ENCODE measurements at places on chromosomes 13 and 19.

GRCh38 chr19:30006207-30006606 lies 64.2 kb downstream of the URI1 start:
- DNase-seq: no peak

DNA sequence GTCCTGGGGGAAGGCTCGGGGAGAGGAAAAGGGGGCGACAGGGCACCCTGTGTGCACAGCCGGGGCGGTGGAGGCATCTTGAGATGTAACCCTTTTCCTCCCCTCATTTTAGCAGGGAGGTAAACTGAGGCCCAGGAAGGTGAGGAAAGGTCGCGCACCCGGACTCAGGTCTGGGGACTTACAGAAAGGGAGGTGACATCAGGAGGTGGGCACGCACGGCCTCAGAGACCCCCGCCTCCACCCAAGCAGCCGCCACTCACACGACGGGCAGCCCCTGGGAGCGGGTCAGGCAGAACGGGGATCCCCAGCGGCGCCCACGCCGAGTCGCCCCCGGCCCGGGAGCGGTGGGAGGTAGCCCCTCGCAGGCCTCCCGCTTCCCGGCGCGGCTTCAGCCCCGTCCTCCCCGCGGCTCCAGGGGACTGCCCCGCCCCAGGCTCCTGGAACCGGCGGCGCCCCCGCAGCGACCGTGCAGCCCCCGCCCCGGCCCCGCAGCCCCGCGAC lies 477 bp downstream of the PIP5K1C start:
- DNase-seq: peak; percentile 69

GRCh38 chr13:19957320-19958154 lies 990 bp upstream of the ZMYM2 start:
- DNase-seq: peak; percentile 92

DNA sequence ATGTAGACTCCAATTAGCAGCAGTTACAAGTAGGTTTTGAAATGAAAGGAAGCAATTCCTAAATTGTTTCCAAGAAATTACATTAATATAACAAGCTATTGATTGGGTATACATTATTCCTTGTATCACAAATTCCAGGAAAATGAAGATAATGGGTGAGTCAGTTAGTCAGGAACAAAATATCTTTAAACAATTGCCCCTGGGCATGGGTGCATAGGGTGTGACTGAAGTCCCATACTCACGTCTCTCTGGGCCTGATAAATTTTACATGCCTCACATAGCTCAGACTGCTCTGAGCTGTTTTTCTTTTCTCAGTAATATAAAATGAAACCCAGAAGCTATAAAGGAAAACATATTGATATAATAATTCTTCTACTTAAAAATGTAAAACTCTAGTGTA lies 87.8 kb downstream of the FNDC3A start:
- no peak for DNase-seq

DNA sequence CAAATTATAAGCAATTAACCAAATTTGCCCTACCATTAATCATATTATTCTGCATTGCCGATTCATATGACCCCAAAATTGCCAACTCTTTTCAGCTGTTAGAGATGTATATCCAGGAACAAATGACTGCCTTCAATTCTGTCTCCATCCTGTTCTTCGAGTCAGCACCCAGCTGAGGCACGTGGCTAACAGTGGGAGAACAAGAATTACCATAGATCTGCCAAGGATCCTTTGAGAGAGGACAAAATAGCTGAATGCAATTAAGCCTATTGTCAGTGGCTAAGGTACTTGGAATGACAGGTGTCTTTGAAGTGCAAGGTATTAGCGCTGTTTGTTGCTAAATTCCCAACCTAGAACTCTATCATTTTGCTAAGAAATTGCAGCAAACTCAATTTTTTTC lies 426.1 kb downstream of the TSHZ3 start:
- DNase-seq: no peak

DNA sequence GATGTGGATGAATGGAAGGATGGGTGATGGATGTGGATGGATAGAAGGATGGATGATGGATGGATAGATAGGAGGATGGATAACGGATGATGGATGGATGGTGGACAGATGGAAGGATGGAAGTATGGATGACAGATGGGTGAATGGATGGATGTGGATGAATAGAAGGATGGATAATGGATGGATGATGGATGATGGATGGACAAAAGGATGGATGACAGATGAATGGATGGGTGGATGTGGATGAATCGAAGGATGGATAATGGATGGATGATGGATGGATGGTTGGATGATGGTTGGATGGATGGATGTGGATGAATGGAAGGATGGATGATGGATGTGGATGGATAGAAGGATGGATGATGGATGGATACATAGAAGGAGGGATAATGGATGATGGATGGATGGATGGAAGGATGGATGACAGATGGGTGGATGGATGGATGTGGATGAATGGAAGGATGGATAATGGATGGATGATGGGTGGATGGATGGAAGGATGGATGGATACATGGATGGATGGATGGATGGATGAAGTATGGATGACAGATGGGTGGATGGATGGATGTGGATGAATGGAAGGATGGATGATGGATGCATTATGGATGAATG lies 39.3 kb downstream of the TMEM255B start:
- no peak for DNase-seq

DNA sequence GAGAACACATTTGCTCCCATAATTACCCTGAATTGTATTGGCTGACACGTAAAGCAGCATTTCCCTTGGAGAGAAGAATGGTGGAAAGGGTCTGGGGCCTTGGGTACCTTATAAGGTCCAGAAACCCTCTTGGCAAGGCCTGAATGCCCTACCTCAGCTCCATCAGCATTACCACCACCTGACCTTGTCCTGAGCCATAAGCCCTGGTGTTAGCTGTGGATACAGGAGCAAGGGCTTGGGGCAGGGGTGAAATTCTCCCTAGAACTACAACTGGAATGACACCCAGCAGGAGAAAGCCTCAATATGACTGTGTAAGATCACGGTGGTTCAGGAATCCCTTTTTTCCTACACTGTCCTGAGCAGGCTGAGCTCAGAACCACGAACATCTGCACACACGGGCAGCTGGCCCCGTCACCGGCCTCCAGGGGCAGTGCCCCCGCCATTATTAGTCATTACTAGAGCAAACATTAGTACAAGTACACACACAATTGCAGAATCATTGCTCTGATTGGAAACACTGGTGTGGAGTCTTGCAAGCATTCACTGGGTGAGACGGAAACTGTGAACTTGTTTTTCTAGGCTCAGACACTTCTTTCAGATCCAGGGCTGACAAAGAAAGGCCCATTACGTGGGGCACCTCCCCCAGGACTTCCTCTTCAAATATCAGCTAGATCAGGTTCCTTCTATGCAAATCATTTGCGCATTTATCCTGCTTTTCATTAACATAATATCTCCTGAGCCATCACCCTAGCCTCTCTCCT lies 26.8 kb upstream of the MTIF3 start:
- DNase-seq: peak; percentile 68

DNA sequence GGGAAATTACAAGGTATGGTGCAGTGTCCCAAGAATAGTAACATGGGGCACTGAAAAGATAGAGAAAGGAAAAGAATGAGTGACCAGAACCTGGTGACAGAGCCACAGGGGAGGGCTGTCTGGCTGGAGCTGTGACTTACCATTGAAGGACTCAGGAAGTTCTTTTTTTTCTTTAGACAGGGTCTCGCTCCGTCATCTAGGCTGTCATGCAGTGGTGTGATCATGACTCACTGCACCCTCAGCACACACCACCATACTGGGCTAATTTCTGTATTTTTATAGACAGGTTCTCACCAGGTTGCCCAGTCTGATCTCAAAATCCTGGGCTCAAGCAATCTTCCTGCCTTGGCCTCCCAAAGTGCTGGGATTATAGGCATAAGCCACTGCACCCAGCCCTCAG lies 8.8 kb upstream of the CPB2 start:
- DNase-seq: no peak

DNA sequence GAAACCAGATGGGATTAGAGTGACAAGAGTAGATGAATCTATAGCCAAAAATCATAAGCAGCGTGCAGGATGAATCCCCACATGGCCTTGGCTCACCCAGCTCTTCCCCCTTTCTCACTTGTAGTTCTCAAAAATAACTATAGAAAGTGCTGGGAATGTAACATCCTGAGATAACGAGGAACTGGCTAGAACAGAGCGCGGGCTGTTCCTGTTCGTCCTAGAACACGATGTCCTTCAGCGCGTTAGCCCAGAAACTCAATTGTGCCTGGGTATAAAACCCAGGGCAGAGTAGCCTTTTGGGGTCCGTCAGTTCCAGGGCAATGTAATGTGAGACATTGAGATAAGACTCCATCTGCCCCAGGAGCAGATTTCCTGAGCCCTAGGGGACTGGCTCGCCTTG lies 326.2 kb downstream of the TSHZ3 start:
- no peak for DNase-seq

DNA sequence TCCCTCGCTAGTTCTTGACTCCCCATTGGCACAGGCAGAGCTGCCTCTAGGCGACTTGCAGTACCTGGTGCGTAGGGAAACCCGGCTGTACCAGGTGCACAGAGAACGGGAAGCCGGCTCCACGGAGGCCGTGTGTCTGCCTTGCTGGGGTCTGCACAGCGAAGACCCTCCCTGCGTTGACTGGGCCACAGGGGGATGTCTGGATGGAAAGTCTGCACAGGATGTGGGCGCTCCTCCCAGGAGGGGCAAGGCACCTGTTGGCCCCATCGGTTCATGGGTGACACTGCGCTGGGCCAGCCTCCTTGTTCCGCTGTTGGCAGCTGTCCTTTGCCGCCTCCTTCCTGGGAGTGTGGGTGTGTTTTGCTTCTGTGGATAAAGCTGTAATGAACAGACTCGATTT lies 138.3 kb downstream of the TEX29 start:
- DNase-seq: no peak

DNA sequence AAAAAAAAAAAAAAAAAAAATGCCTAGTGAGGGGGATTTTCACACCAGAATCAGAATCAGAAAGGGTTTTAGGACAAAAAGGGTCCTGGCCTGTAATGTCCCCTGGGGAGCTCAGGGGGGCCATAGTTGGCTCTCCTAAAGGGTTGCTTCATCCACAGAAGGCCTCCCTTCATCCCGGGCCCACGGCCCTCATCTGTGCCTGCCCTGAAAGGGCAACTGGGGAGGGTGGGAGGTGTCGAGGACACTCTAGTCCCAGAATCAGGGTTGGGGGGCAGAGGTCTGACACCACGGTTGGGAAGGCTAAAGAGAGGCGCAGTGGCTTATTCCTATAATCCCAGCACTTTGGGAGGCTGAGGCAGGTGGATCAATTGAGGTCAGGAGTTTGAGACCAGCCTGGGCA lies 22.5 kb upstream of the ZNRF4 start:
- DNase-seq: no peak

- DNase-seq: no peak
Measured at GRCh38 chr13:45325806-45326205, 15.2 kb downstream of the TPT1 start.

DNA sequence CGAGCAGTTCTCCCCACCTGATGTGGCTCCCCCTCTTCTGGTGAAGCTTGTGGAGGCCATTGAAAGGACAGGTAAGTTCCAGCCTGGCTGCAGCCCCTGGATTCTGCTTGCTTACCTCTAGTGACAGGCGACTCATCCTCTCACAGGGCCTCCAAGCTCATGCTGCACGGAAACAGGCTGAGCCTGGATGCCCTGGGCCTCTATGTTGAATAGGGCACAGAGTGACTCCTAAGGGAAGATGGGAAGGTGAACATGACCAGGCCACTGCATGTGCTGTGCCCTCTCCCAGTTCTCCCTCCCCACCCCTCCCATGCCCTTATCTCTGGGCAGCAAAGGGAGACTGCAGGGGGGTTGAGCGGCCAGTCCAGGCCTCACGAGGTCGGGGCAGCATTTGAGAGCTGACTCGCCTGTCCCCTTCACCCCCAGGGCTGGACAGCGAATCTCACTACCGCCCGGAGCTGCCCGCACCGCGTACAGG lies 7.6 kb downstream of the PIK3R2 start:
- DNase-seq: no peak

DNA sequence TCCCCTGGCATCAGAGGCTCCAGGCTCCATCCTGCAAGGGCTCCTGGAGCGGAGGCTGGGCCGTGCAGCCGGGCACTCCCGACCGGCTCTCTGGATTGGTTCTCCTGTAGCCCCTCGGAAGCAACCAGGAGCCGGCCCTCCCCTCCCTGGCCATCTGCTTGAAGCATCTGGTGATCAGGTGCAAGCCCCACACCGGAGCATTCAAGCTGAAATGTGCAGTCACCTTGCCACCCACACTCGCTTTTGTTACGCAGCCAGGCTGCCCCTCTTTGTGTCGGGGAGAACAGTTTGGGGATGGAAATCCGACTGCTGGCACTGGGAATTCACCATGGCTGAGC lies 258.8 kb downstream of the ZNF536 start:
- no peak for DNase-seq

DNA sequence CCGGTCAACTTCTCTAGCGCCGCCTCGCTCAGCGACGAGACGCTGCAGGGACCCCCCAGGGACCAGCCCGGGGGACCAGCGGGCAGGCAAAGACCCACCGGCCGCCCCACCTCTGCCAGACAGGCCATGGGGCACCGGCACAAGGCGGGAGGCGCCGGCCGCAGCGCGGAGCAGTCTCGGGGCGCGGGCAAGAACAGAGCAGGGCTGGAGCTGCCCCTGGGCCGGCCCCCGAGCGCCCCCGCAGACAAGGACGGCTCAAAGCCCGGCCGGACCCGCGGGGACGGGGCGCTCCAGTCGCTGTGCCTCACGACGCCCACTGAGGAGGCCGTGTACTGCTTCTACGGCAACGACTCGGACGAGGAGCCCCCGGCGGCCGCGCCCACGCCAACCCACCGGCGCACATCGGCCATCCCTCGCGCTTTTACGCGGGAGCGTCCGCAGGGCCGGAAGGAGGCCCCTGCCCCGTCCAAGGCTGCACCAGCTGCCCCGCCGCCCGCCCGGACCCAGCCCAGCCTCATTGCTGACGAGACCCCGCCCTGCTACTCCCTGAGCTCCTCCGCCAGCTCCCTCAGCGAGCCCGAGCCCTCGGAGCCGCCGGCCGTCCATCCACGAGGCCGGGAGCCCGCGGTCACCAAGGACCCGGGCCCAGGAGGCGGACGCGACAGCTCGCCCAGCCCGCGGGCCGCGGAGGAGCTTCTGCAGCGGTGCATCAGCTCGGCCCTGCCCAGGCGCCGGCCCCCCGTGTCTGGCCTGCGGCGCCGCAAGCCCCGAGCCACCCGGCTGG lies 11.3 kb downstream of the C19orf25 start:
- no peak for DNase-seq

DNA sequence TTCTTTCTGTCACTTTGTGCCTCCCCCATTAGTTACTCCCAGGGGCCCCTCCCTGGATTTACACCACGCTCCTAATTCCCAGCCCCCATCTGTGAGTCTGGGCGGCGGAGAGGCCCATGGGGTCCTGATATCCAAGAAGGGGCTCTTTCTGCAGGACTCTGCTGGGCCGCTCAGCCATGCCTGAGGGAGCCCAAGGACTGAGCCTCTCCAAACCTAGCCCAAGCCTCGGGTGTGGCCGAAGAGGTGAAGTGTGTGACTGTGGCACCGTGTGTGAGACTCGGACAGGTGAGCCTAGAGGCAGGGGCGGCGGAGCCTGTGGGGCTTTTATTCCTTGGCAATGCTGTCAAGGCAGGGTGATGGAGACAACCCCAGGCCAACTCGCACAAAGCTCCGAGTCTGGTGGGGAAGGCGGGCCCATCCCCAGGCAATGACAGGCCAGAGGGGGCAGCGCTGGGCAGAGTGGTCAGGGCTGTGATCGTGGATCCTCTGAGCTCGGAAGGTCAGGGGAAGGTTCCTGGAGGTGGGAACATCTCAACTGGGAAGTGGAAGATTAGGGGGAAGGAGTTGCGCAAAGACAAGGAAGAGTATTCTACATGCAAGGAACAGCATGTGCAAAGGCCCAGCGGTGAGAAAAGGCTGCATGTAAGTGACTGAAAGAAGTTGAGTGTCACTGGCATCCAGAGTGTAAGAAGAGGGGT lies 1.6 kb downstream of the PLEKHG2 start:
- no peak for DNase-seq

Data from activated effector memory CD4-positive, alpha-beta T cell treated with anti-CD3 and anti-CD28 coated beads, Interleukin-2, amount 50 U/mL, for 16 hours (primary cell).